Cortex of kidney (tissue), 1 donor: ENCODE measurements at places on chromosomes 1 and 21.

DNA sequence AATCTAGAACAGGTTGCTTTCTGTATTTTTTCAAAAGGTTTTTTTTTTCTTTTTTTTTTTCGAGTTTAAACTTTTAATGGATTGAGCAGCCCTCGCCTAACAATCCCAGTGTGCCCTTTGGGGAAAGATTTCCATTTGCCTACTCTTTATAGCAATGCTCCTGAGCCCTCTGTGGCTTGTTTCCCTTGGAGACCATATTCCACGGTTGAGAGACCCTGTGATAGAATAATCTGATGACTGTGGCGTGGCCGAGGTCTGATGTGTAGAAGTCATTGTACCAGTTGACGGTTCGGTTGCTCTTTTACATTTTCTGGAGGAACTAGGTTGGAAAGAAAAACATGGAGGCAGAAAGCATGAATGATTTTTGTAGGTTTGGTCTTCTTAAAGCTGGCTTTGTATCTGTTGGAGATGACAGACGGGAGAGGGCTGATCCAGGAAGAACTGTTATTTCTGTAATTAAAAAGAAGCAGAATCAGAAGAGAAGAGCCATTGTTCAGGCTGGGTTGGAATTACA, 305.7 kb upstream of the NRIP1 start:
- no peak for DNase-seq

GRCh38 chr1:22413799-22414198, 37.9 kb upstream of the ZBTB40 start:
- no peak for DNase-seq

GRCh38 chr1:12604114-12604874, 13.7 kb downstream of the DHRS3 start:
- no peak for DNase-seq

GRCh38 chr1:209697126-209697525, 7.5 kb upstream of the HSD11B1 start:
- no peak for DNase-seq

DNA sequence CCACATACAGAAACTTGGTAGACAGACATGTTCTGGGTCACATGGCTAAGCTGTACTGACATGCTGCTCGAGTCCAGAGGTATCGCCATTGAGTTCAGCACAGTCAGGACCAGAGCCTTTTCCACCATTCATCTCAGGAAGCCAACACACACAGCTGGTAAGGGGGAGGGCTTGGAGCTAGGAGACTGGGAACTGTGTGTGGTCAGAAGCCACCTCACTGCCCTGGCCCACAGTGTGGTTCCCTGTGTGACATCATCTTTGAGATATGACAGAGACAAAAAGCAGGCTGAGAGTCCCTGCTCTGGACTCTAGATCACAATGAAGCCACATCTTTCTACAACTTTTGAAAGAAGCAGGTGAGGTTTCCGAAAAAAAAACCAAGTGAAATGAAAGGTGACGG, 107.2 kb downstream of the SIM2 start:
- DNase-seq, result no peak
